EL (cell line): ENCODE measurements at places on chromosomes 16 and 17.

DNA sequence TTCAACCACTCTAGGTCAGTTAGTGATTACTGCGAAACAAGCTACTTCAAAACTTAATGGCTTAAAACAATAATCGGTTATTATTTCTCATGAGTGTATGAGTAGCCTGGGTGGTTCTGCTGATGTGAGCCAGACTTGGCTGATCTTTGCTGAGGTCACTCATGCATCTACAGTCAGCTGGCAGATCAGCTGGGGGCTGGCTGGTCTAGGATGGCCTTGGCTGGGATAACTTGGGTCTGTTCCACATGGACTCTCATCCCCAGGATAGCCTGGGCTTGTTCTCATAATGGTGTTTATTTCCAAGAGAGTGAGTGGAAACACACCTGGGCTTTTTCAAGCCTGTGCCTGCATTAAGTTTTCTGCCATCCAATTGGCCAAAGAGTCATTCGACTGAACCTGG is 13.0 kb downstream of the CCDC182 start:
- no peak for DNase-seq

DNA sequence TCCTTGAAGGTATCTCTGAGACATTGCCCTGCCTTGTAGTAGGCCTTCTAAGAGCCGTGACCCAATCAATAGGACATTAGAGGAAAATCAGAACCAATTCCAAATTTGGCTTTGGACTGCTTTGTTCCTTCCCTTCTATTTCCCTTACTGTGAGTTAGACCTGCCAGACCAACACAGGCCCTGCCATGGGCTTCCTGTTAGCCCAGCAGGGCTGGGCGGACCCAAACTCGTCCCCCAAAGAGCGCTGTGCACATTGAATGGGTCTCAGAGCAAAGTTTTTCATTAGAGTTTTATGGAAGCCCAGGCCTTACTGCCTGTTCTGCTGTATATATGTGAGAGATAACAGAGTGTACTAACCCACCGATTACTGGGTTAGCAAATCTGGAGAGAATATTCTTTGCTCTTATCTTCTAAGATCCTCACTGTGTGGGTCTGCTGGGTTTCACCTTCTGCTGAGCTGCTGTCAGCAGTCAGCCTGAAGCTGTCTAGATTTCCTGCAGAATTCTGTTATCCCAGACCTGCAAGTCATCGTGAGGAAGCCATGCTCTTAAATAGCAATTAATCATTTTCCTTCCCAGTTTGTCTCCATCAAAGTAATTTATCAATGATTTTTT is 5.7 kb downstream of the ARHGAP44 start:
- DNase-seq, result no peak

DNA sequence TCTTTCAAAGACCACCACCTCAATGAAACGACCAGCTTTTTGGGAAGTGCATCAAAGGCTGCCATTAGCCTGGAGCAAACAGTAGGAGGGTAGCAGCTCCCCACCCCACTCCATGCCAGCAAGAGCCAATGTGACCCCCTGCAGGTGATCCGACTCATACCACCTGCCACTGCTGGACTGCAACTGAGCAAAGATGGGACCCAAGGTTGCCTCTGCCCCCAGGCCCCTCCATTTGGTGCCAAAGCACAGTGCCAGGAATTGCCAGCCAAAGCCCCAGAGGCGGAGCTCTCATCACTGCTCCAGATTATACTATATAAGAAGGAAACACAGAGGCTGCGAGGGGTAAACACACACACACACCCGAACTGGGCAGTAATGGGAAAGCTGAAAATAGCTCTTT is 8.3 kb downstream of the PITPNM3 start:
- no peak for DNase-seq

DNA sequence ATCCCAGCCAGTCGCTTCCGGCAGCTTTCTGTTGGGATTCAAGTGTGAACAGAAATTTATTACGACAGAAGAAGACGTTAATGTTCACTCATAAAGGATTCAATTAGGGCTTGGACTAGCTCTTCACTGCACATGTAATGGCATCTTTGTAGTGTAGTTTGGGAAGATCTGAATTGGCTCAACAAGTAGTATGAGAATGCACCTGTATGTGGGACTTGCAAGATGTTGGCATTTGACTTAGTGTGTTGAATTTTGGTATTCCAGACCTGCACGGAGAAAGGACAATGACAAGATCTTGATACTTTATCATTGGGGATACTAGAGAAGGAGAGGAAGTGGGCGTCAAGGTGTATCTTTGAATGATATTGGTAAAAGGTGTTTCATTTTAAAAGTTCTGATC is 1.2 kb downstream of the PSMD11 start:
- DNase-seq, result no peak

- DNase-seq, result no peak
Observed at GRCh38 chr17:74480290-74480689, 13.9 kb downstream of the CD300A start.

DNA sequence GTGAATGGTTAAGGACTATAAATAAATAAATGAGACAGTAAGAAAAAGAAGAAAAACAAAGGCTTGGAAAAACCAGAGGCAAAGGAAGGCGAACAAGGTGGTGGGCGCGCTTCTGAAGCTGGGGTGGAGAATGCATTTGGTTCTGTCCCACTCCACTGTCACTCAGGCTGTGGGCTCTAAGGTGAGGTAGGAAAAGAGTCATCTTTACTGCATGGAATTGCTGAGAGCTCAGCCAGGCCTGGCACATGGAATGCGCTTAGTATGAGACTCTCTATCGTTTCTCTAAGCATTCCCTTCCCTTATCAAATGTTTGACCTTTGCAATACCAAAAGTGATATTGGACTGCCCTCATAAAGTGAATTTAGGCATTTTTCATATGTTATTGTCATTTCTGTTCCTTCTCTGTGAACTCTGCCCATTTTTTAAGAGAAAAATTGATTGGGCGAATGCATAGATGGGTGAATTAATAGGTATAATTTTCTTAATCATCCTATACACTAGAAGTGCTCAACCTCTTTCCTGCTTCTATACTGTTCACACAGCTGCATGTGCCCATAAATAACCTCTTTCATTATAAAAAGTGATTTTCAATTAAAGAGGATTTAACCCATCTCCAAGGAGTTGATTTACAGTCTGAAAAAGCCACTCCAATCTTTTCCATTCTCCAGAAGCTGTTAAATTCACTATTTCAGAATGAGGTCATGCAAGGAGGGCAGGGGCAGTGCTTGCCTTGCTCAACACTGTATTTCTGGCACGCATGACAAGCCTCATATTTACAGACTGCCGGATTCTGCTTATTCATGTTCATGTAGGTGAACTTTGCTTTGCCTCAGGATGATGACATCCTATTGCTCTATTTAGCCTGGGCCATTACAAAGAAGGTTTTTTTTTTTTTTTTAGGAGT is 87.7 kb downstream of the MYH10 start:
- DNase-seq, result peak; percentile 6

GRCh38 chr17:76716146-76716838 is 5.5 kb upstream of the MXRA7 start:
- DNase-seq, result peak; percentile 97
